ENCODE measurements at places on chromosomes 3 and 15.

- DNase-seq = no peak
Observed at GRCh38 chr3:178699810-178700209, 163.6 kb downstream of the KCNMB2 start.

- no peak for DNase-seq
Observed at GRCh38 chr3:34261001-34261385, 462.6 kb downstream of the PDCD6IP start.

DNA sequence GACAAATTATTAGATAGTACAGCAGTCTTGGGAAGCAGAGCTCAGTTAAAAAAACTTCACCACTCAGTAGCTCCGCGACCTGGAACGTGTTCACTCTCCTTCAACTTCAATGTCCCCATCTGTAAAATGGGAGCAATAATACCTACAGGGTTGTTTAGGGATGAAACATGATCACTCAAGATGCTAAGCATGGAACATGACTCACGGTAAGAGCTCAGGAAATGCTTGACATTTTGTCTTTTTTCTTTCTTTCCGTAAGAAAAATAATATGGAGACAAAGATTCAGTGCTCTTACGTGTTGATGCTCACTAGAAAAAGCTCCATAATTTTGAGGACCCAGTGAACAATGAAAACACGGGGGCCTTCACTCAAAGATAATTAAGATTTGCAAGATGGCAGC, 606.7 kb upstream of the MDFIC2 start:
- DNase-seq = no peak

DNA sequence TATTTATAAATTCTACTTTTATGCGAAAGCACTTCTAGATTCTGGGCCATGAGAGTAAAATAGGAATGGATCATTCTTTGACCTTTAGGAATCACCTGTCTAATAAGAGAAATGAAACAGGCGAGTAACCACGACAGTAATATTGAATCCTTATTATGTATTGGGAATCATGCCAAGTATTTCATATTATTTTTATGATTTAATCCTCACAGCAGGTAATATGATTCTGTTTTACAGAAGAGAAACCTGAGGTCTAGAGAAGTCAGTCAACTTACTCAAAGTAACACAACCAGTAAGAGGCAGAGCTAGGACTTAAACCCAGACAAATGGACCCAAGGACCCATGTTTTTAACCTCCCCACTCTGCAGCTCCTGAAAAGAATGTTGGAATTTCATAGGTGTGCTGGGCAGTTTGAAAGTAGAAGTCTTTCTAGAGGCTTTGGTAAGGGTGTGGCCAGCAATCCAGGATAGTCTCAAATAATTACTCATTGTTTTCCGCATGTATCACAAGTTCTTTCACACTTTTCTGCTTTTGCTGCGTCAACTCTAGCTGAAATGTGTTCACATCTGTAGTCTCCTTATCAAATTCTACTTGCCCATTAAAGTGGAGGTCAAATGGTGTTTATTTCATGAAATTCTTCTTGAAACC, 181.7 kb downstream of the TPRG1 start:
- no peak for DNase-seq

- no peak for DNase-seq
Observed at GRCh38 chr3:157136647-157137387, 23.1 kb downstream of the CCNL1 start.

DNA sequence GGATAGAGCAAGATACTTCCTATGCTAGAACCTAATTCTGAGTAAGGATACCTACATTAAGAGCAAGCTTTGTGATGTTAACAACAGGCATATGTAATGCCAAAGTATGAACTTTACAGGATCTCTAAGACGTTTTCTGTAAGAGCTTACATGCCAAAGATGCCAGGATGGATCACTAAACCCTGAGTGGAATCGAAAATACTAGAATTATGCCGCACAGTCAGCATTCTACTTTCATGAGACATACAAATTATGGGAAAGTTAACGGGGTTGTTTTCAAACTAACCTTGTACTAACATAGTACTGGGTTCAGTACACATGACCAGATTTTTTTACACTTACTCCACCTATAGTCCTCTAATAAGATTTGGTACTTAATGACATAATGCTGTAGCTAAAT, 55.1 kb downstream of the AAGAB start:
- no peak for DNase-seq

DNA sequence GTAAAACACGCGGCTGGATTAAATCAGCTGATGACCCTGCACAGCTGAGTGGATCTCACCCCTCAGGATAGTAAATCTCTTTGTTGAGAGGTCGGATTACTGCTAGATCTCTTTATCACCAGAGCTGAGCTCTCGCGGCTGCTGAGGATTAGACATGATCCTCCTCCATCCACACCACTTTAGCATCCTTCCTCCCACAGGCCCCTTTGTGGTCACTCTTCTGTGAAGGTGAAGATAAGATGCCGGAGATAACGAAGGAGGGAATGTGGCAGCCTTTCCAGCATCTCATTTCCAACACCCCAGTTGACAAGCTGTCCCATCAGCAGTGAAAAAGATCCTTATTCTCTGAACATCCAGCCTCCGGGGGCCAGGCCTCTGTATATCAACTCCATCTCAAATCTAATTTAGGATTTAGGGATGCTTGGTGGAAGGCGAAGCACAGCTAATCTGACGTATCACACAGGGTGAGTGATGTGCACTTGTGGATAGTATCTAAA, 47.5 kb upstream of the SELENOK start:
- DNase-seq = no peak

DNA sequence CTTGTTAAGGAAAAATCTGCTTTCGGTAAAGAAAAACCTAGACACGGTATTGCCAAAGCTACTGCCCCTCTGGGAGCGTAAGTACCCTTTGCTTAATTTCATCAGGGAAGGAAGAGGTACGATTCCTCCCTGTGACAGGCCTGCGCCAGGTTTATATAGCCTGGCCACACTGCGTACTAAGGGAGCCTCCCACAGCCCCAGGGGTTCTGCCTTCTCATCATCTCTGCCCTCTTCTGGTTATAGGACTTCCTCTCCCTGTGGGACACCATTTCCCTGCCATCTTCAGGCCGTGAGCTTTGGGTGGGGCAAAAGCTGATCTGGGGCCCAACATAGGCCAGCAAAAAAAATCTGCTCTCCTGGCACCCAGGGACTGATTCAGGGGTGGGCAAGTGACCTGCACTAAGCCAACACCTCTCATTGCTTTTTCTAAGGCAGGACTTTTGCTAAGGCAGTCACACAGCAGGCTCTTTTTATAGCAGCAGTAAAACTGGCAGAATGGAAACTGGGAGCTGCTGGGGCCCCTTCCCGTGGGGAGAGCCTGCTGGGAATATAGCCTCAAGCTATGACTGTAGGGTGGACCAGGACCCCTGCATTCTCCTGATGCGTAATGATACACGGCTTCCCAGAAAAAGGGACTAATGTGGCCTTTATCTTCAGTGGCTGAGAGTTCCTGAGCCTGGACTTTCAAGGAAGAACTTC, 76.2 kb downstream of the PRICKLE2 start:
- no peak for DNase-seq

Data from central memory CD4-positive, alpha-beta T cell (primary cell).